Skeletal muscle cell (primary cell): ENCODE measurements at places on chromosomes 5 and 9.
A peak's percentile ranks its signal among the peaks of the same experiment; 100 is the strongest.

- DNase-seq = no peak
These were observed 71.2 kb downstream of the PLAC8L1 start for GRCh38 chr5:146034127-146034526.

DNA sequence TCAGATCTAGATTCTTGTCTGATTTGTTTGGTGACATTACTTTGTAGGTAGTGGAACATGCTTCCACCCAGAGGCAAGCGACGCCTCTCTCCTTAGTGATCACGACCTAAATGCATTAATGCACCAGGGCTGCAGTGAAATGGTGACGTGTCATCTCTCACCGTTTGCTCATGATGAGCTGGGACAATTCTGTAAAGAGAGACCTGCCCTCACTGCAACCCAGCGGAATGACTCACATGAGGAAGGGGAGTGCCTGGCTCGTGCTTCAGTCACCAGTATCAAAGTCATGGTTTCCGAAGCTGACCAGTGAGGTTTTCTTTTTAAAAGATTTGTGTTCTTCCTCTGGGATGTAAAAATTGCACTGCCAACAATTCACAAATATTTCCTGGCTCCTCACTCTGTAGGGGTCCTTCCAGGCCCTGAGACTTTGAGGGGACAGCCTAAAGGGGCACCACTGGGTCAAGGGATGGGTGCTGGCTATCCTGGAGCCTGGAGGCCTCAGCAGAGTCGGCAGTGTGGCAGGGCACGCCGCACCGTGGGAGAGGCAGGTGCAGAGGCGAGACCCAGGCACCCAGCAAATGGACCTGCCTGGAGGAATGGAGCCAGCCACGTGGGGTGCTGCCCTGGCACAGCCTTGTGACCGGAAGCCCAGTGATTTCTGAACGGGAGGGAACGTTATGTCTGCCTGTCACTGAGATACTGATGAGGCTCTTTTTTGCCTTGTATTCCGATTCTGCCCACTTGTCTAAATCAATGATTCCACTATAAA, 17.3 kb downstream of the QSOX2 start:
- peak; percentile 29 for DNase-seq

DNA sequence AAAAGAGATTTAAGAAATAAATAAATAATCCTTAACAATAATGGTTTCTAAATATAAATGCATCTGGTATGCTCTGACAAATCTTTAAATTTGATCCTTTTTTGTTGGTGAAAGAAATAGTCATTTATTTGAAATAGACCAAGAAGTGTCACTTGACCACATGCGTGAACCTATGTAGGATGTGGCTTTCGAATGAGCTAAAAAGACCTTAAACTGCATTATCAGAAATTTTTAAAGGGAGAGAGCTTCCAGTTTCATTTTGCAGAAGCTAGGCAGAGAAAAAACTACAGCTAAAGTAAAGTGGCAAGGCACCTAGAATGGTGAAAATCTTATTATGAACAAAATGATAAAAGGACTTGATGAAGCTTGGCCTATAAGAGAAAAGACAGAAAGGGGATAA, 309.2 kb upstream of the EFNA5 start:
- DNase-seq = no peak

- DNase-seq = no peak
These were observed 405.4 kb downstream of the TMEM232 start for GRCh38 chr5:110321117-110321516.

- DNase-seq = peak; percentile 83
These were observed 27.6 kb upstream of the SMIM23 start for GRCh38 chr5:171757853-171758535.

- DNase-seq = no peak
These were observed 1.5 kb downstream of the DOLK start for GRCh38 chr9:128945798-128946501.

DNA sequence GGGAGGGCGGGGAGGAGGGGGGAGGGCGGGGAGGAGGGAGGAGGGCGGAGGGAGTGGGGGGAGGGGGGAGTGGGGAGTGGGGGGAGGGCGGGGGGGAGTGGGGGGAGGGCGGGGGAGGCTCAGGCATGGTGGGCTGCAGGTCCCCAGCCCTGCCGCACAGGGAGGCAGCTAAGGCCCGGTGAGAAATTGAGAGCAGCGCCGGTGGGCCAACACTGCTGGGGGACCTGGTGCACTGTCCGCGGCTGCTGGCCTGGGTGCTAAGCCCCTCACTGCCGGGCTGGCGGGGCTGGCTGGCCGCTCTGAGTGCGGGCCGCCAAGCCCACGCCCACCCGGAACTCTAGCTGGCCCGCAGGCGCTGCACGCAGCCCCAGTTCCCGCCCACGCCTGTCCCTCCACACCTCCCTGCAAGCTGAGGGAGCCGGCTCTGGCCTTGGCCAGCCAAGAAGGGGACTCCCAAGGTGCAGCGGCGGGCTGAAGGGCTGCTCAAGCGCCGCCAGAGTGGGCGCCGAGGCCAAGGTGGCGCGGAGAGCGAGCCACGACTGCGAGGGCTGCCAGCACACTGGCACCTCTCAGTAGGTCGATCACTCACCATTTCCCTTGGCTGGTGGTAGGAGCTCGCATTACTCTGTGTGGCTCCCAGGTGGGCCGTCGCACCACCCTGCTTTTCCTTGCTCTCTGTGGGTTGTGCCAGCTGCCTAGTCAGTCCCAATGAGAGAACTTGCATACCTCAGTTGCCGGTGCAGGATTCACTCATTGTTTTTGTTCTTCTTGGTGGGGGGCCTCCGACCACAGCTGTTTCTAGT, 160.2 kb downstream of the CNTLN start:
- no peak for DNase-seq

GRCh38 chr5:72241346-72242003, 78.6 kb downstream of the MRPS27 start:
- DNase-seq = no peak

DNA sequence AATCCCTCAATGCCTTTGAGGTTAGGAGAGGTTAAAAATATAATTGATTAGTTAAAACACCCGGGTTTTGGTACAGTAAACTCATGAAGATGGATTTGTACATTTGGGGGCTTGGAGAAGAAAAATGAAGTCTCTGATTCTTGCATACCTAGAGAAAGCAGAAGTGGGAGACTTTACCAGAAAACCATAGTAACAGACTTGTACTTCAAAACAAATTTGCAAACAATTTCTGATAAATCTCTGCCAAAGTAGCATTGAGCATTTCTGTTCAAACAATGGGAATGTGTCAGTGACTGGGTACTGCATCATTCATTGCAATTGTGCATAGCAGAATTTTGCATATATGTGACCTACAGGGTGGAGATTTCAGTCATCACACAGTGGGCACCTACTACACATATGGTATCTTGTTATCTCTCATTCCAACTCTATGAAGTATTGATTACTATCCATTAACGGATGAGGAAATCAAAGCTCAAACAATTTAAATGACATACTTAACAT, 256.9 kb downstream of the PLK2 start:
- no peak for DNase-seq
